ENCODE measurements at places on chromosomes 12 and 14. TPM values are rescaled to one million over a fixed set of nuclear protein-coding genes. Genes with fewer than 3 reads are reported as not detected.

GRCh38 chr14:57275023-57275664 is 6.4 kb downstream of the AP5M1 start:
- no peak for DNase-seq
- H3K27ac ChIP-seq: no peak overlapping the region
- H3K4me1 ChIP-seq: peaks cover 43% of the 10 kb centered on the region
- H3K27me3 ChIP-seq: no peaks in the 10 kb centered on the region
- H3K4me3 ChIP-seq: no peak overlapping the region
- H3K36me3 ChIP-seq: peaks cover 31% of the 10 kb centered on the region

DNA sequence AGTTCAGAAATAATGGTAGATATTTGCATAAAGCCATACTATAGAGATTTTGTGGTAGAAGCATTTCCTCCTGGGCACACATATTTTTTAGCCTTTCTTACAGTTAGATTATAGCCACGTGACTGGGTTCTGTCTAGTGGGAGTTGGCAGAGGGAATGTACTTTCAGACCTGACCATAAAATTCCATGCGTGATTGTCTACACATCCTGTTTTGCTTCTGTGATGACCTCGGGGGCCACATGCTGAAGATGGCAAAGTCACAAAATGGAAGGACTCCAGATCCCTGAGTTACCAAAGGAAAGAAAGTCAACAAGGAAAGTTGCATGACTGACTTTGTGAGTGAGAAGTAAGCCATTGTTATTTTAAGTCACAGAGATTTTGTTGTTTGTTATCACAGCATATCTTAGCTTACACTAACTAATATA is 14.6 kb upstream of the MIA2 start:
- no peak overlapping the region for H3K4me3 ChIP-seq
- H3K27ac ChIP-seq: no peak overlapping the region
- peaks cover 19% of the 10 kb centered on the region for H3K4me1 ChIP-seq
- H3K36me3 ChIP-seq: no peaks in the 10 kb centered on the region
- no peaks in the 10 kb centered on the region for H3K27me3 ChIP-seq
- no peak for DNase-seq

- DNase-seq: no peak
- no peak overlapping the region for H3K4me3 ChIP-seq
- no peak overlapping the region for H3K27ac ChIP-seq
- H3K27me3 ChIP-seq: no peaks in the 10 kb centered on the region
- no peaks in the 10 kb centered on the region for H3K4me1 ChIP-seq
Measured at GRCh38 chr12:99769396-99769980, 121.9 kb downstream of the GARIN6 start.

- no peak overlapping the region for H3K27ac ChIP-seq
- H3K36me3 ChIP-seq: no peaks in the 10 kb centered on the region
- peaks cover 30% of the 10 kb centered on the region for H3K4me1 ChIP-seq
- no peak for DNase-seq
Measured at GRCh38 chr14:61284001-61284400, 2.9 kb upstream of the TMEM30B start.

- H3K27me3 ChIP-seq: no peaks in the 10 kb centered on the region
- no peaks in the 10 kb centered on the region for H3K36me3 ChIP-seq
- peaks cover 10% of the 10 kb centered on the region for H3K4me1 ChIP-seq
Measured at GRCh38 chr14:68475802-68476201, 317.1 kb downstream of the ZFP36L1 start.

GRCh38 chr12:44002607-44003006 is 166.7 kb downstream of the TMEM117 start:
- no peaks in the 10 kb centered on the region for H3K27me3 ChIP-seq
- H3K4me3 ChIP-seq: no peak overlapping the region
- peaks cover 5% of the 10 kb centered on the region for H3K36me3 ChIP-seq
- no peaks in the 10 kb centered on the region for H3K4me1 ChIP-seq

Gene SERPINA9
- not detected for total RNA-seq

Gene TSHR
- total RNA-seq: not detected

Gene PTPRQ
- total RNA-seq: not detected

Gene GPHN
- 35.8 TPM for total RNA-seq

Gene IQSEC3
- 3.2 TPM for total RNA-seq

Gene RASSF9
- not detected for total RNA-seq

Gene CLEC2A
- not detected for total RNA-seq

Gene ASB2
- 29.1 TPM for total RNA-seq

All from activated naive CD8-positive, alpha-beta T cell treated with anti-CD3 and anti-CD28 coated beads for 36 hours (primary cell).